ENCODE measurements at places on chromosomes 13 and 19.

GRCh38 chr19:47110521-47111005, 3.0 kb downstream of the ZC3H4 start:
- DNase-seq: peak; percentile 59

GRCh38 chr13:29125191-29125933, 305.2 kb downstream of the MTUS2 start:
- no peak for DNase-seq

DNA sequence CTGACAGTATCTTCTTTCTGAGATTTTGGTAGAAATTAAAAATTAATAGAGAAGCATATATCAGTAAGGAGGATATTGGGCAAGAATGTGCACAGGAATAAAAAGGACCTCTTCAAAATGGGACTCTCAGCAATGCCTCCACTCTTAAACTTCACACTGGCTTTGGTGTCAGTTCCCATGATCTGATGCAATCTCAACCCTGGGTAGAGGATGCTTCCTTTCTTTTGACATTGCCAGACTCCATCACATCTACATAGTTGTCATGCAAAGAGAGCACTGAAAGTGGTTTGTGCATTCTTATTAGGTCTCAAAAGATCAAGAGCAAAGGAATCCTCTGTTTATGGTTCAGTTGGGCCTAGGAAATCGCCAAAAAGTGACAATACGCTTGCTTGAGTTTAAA, 26.3 kb downstream of the STARD13 start:
- no peak for DNase-seq

GRCh38 chr13:109465148-109465547, 321.2 kb downstream of the IRS2 start:
- DNase-seq: no peak

DNA sequence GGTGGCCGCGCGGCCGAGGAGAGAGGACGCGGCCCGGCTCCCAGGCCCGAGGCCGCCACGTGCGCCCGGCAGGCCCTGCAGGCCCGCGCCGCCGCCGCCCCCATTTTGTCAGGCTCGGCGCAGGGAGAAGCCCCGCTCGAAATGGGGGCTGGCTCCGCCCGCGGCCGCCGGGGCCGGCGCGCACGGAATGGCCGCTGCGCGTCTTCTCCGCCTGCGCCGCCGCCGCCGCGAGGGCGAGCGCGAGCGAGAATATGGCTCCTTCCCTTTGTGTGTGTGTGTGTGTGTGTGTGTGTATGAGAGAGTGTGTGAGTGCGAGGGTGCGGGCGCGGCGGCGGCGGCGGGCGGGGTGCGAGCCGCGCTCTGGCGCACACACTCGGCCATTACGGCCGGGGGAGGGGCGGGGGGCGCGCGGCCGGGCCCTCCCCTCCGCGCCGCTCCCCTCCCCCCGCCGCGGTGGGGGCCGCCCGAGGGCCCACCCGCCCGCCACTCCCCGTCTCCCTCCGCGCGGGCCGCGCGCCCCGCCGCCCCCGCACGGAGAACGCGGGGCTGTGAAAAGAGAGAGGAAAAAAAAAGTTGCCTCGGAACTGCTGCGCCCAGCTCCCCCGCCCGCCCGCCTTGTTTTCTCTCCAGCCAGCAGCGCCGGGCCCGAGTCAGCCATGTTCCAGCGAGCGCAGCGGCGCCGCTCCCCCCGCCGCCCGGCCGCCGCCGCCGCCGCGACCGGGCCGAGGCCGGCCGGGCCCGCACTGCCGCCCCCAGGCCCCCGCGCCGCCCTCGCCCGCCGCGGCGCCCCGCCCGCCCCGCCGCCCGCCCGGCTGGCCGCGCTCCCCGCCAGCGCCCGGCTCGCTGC, 1.0 kb downstream of the HMGB1 start:
- DNase-seq: peak; percentile 81

DNA sequence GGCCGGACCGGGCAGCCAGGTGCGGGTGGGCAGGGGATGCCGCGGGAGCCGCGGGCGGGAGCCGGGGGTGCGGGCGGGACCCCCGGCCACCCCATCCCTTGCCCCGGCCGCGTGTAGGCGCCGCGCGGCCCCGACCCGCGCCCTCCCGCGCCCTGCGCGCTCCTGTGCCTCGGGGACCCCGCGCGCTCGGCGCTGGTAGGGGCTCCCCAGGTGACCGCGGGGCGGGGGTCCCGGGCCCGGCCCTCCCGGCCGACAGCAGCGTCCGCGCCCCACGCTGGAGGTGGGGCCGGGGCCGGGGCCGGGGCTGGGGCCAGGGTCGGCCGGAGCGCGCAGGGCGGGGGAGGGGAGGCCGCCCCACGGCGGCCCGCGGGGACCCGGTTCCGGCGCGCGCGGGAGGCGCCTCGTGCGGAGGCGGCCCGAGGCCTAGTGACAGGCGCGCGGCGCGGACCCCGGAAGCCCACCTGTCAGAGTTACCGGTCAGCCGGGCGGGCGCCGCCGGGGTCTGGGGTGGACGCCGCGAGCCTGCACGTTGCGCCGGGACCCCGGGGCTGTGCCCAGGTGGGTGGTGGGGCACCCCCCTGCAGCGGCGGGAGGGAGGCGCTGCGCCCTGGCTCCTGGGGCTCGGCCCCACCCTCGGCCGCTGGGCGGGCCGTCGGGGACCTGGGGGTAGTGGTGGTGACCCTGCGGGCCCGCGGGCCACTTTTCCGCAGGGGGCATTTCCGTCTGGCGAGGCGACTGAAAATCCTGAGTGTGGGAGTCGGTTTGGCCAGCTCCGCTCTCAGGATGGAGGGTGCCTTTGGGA, 518 bp downstream of the TFDP1 start:
- peak; percentile 56 for DNase-seq

- DNase-seq: no peak
These were observed 256.0 kb downstream of the PCDH9 start for GRCh38 chr13:66974174-66974573.

All from stimulated activated CD4-positive, alpha-beta T cell treated with anti-CD3 and anti-CD28 coated beads, Interleukin-2, amount 100 ng/mL, for 24 hours (primary cell).